ENCODE measurements at places on chromosomes 2 and 18. TPM values are rescaled to one million over a fixed set of nuclear protein-coding genes. Genes with fewer than 3 reads are reported as not detected.

The ASAP2 gene
- 23.7 TPM for total RNA-seq

The SERPINB8 gene
- 13.5 TPM for total RNA-seq

The RAB31 gene
- 8.0 TPM for total RNA-seq

GRCh38 chr2:162928356-162928755, 89.8 kb upstream of the KCNH7 start:
- DNase-seq, result no peak

DNA sequence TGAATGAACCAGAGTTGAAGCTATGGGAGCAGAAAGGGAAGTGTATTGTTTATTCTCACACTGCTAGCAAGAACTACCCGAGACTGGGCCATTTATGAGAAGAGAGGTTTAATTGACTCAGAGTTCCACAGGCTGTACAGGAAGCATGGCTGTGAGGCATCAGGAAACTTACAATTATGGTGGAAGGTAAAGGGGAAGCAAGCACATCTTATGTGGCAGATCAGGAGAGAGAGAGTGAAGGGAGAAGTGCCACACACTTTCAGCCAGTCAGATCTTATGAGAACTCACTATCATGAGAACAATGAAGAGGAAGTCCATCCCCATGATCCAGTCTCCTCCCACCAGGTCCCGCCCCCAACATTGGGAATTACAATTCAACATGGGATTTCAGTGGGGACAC, 383.2 kb upstream of the SLC14A2 start:
- DNase-seq, result no peak

- no peak for DNase-seq
These were observed 70.0 kb upstream of the NPAS2 start for GRCh38 chr2:100749771-100750542.

DNA sequence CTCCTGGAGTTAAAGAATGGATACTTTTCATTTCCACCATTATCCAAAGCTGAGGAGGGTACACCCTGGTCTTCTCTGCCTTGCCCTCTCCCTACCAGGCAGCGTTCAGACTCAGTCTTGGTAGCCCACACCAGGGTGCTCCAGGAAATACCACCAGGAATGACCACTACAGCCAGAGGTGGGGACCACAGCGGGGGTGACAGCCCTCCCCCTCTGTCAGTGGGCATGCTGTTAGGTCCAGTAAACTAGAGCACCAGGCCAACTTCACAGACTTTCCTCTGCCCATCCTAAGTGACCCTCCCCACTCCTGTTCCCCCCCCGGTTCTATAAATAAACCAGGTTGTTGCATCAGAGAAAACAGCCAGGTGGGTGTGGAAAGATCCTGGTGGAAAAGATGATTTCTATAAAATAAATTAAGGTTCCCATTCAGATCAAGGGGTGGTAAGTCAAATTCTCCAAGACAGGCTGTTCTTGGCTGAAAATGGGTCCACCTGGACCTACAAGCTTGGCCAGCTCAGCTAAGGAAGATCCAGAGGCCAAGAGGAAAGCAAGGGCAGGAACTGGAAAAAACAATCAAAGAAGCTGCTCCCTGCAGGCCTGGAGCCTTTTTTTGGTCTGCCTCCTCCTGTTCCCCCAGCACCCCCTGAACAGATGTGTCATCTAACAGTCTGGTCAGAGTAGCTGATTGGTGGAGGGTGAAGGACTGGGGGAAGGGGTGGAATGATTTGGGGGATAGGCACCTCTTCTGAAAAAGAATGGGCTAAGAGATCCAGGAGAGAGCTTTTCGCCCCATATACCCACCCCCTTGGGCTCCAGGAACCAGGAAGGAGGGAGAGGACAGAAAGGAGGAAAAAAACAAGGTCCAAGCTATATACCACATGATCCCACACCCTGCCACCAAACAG, 2.3 kb downstream of the RAB11FIP5 start:
- DNase-seq, result no peak

GRCh38 chr2:6793371-6793770, 72.3 kb downstream of the CMPK2 start:
- DNase-seq, result no peak

- no peak for DNase-seq
These were observed 90.3 kb downstream of the RBMS1 start for GRCh38 chr2:160402997-160403979.
